ENCODE measurements at places on chromosomes 3 and 15.

- no peak for DNase-seq
Observed at GRCh38 chr3:134126153-134126552, 96.4 kb upstream of the SLCO2A1 start.

GRCh38 chr3:162770551-162770950 lies 1273.9 kb downstream of the OTOL1 start:
- DNase-seq = no peak

GRCh38 chr3:47418167-47419082 lies 37.6 kb downstream of the PTPN23 start:
- DNase-seq = no peak

DNA sequence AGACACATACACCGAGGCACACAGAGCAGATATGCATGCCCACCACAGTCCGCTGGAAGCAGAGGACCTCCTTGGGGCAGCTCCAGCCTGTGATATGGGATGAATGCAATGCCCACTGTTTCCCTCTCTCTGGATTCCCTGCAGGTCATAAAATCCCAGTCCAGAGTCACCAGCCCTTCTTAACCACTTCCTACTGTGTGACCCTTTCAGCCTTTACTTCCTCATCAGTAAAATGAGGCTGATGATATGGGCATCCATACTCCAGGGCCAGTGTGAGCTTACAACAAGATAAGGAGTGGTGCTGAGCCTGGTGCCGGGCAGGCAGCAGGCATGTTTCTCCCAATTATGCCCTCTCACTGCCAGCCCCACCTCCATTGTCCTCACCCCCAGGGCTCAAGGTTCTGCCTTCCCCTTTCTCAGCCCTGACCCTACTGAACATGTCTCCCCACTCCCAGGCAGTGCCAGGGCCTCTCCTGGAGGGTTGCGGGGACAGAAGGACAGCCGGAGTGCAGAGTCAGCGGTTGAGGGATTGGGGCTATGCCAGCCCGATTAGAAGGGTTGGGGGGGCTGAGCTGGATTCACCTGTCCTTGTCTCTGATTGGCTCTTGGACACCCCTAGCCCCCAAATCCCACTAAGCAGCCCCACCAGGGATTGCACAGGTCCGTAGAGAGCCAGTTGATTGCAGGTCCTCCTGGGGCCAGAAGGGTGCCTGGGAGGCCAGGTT lies at the start of gene GNAT1:
TSS of gene GNAT1 (plus strand) at position 675 of the 725 bp plus-strand sequence. CDS start 116 bp downstream, outside the sequence.
- DNase-seq = no peak

DNA sequence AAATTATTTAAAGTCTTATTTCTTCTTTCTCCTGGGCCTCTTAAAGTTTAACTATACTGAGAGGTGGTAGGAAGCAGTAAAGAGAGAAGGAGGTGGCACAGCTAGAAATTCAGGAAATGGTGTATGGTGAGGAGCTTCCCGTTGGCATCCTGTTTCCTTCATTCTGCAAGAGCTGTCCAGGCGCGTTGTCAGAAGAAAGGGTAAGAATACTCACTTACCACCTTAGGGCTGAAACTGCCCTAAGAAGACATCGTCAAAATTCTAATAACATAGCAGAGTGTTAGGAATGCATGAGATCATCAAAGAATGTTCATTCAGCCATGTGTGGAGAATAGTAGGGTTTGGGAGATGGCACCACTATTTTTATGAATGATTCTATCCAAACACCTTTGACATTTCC lies 699.6 kb downstream of the MCTP2 start:
- DNase-seq = no peak

DNA sequence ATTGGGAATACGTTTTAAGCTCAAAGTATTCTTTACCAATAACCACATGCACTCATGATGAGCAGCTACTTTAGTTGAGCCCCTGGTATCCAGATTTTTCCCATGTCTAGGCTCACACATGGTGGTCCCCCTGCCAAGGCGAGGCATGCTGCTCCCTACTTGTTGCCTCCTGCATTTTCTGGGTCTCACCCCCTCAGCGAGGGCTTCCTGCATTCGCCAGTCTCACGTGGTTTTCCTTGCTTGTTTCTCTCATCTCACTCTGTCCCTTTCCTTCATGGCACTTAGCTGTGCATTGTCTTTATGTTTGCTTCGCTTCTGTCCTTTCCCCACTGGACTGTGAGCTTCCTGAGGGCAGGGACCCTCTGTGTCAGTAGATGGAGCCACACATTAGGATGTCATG lies 99.2 kb downstream of the PDZRN3 start:
- no peak for DNase-seq

DNA sequence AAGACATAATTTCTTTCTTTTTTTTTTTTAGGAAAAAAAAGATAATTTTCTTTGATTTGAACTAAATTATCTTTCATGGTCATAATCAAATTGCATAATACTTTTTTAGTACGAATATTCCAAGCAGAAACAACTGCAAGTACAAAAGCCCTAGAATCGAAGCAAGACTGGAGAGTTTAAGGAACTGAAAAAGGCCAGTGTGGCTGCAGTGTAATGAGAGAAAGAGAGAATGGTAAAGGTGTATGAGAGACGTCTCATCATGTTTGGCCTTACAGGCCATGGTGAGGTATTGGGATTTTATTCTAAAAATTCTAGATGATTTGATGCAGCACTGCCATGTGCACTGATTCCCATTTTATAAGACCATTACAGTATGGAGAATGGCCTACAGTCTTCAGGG lies 180.9 kb downstream of the SUCNR1 start:
- DNase-seq = no peak

DNA sequence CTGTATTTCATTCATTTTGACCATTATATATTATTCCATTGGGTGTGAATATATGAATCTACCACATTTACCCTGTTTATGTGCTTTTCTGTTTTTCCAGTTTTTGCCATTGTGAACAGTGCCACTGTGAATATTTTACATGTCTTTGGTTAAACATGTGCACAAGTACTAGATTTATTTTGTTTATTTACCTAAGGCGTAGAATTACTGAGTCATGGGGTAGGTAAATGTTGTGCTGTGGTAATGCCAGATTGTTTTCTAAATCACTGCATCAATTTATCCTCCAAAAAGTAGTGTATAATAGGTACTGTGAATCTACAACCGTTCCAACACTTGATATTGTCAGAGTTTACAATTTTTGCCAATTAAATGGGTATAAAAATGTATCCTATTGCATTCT lies 362.1 kb upstream of the AGTR1 start:
- DNase-seq = no peak

- DNase-seq = no peak
Observed at GRCh38 chr3:52710512-52710911, 4.6 kb downstream of the SPCS1 start.

DNA sequence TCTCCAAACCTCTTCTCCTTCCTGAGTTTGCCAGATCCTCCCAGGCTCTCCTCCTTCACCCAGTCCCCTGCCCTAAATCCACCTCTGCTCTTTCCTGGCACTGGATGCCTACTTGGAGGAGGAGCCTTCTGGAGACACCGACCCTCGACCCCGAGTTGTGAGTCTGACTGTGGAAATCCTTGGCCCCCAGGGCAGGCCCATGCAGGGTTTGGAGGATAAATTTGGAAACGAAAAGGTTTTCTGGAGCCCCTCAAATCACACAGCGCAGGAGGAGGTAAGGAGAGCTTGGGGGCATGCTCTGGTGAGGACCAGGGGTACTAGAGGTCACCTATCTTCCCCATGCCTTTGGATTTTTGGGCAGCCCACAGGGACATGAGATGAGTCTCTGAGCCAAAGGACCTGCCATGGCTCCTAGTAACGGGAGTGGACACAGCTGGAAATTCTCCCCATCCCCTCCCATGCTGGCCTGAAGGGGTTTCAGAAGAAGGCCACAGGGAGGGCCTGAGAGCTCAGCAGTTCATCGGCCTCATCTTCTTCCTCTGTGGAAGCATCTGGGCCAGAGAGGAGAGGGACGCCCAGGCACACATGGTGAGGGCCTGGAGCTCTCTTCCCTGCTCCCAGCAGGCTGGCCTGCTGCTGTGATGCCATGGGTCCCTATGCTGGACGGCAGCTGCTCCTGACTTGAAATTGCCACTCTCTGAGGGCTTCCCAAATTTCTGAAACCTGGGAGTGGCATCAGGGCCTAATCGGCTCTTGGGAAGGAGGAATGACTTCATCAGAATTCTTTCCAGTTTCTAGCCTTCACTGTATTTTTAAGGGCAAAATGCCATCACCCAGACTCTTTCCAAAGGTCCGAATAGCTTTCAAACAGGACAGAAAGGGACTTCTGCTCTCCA lies 68.6 kb upstream of the ITGA11 start:
- no peak for DNase-seq

GRCh38 chr3:13544951-13545651 lies 3.8 kb upstream of the FBLN2 start:
- DNase-seq = no peak

- no peak for DNase-seq
Observed at GRCh38 chr3:177145381-177145780, 51.9 kb downstream of the TBL1XR1 start.

DNA sequence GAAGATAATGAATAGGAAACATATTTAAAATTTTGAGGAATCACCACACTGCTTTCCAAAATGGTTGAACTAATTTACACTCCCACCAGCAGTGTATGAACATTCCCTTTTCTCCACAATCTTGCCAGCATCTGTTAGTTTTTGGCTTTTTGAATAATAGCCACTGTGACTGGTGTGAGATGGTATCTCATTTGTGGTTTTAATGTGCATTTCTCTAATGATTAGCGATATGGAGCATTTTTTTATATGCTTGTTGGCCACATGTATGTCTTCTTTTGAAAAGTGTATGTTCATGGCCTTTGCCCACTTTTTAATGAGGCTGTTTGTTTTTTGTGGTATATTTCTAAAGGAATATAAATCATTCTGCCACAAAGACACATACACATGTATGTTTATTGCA lies 166.3 kb downstream of the NECTIN3 start:
- DNase-seq = no peak

GRCh38 chr15:60681353-60681752 lies 202.4 kb upstream of the ICE2 start:
- no peak for DNase-seq

DNA sequence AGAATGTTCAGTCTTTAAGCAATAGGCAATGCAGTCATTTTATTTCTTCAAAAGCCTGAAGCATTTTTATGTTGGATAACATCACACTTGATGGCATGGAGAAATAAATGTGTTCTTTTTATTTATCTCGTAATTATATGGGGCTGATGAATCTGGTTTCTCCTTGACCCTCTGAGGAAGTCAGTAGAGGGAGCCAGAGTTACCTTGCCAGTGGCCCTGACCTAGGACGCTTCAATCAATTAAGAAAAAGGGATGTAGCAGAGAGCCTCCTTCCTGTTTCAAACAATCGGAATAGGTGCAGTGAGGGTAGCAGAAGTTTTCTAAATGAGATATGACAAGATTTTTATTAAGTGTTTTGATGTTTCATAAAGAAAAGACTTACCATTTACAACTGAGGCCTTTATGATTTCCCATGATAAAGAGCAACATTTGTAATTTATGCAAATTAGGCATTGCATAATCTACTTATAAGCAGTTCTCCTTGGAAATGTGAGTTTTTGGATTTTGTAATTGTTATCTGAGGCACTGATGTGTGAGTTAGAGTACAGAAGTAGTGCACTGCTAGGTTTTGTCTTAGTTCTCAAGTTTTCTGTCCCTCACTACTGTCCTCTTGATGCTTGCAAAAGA lies 129.1 kb downstream of the RAP2B start:
- no peak for DNase-seq

- no peak for DNase-seq
Observed at GRCh38 chr3:190564175-190564574, 50.3 kb downstream of the IL1RAP start.

DNA sequence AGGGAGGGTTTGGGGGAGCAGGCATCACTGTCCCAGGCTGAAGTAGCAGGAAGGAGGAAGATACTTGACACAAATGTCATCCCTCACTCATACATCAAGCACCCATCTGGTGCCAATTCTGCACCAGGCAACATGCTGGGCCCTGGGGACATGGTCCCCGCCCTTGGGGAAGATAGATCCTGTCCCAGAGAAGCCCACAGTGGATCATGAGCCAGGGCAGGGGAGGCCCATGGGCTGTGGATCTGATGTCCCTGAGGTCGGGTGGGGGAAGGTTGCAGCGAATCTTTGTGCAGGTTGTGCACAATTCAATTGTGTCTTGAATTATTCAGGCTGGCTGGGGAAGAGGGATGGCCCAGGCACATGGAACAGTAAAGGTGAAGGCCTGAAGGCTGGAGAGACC lies 6.4 kb upstream of the CCDC33 start:
- no peak for DNase-seq

- peak; percentile 66 for DNase-seq
Observed at GRCh38 chr15:39920510-39921273, 626 bp upstream of the GPR176 start.

DNA sequence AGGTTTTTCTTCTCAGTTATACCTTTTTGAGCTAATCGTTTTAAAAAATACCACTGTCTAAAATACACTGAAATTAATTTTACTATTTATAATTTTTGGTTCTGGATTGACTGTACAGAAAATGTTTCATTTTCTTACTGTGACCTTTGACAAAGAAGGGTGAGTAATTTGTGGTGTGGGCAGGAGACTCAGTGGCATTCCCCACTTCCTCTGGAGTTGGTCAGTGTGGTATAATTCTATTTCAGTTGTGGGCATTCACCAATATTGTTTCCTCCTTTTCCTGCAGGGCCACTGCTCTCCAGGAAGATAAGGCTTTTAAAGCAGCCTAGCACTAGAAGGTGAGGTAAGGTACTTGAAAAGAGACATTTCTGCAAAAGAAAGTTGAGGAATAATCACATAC lies 6.5 kb downstream of the DAG1 start:
- no peak for DNase-seq
